Hypothalamus (tissue), 51 donors: ENCODE measurements at places on chromosomes 12 and 14.

GRCh38 chr12:71415336-71416231, 24.0 kb upstream of the LGR5 start:
- DNase-seq, result no peak

GRCh38 chr14:58078471-58078870, 73.5 kb downstream of the ARMH4 start:
- DNase-seq, result no peak

- DNase-seq, result no peak
Measured at GRCh38 chr12:3972576-3972975, 99.4 kb upstream of the PARP11 start.

- DNase-seq, result no peak
Measured at GRCh38 chr14:67428501-67429031, 16.6 kb upstream of the PLEK2 start.

DNA sequence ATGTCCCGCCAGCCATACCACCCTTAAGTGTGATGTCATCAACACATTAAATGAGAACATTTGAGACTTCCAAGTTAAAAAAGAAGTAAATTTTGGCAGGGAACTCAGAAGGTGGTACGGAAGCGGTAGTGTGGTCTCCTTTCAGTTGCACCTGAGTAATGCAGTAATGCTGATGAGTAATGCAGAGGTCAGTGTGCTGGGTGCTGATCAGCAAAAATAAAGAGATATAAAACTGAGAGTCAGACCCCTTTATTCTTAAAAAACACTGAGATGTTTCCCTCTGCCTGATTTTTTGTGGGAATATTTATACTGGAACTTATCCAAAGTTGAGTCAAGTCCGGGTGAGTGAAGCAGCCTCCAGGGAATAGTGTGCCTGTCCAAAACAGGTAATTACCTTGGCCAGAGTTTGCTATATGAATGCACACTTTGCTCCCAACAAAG, 370.6 kb upstream of the PRICKLE1 start:
- DNase-seq, result no peak

- DNase-seq, result no peak
Measured at GRCh38 chr14:25120261-25120660, 70.3 kb upstream of the STXBP6 start.

DNA sequence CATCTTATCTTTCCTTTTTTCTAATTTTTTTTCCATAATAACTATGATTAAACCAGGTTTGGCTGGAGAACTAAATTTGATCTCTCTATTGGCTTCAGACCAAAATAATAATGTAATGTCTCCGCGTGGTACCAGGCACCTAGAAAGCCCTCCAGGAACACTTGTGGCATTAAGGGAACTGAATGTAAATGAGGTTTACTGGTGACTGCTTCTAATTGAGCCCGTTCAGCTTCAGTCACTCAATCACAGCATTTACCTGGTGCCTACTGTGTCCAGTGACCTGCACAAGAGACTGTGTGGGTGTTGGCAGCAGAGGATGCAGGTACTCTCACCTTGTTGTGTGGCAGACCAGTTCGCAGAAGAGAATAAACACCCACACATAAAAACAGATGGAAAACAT, 302.5 kb downstream of the DPF3 start:
- no peak for DNase-seq

GRCh38 chr14:89241257-89241656, 175.8 kb downstream of the FOXN3 start:
- DNase-seq, result no peak

DNA sequence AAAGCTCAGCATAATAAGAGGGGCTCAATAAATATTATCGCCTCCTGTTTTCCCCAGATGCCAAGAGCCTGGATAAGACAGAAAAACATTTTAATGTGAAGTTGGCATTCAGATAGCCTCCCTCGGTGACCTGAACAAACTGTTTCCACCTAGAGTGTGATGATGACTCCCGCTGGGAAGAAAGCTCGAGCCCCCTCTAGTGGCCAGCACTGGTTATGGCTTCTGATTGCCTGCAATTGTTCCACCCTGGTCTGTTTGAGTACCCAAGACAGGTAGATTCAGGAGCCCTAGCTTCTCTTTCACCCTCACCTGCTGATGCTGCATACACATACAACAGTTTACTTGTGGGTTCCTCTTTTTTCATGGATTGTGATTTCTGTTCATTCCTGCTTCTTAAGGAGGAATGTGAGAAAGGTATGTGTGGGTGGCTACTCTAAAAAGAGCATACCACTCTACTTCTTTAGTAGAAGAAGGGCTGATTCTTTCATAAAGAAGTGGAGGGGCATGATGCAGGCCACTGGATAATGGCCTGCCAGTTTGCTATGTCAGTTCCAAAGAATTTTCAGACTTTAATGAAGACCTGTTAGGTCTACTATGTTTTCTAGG, 6.4 kb downstream of the ERG28 start:
- peak; percentile 16 for DNase-seq

DNA sequence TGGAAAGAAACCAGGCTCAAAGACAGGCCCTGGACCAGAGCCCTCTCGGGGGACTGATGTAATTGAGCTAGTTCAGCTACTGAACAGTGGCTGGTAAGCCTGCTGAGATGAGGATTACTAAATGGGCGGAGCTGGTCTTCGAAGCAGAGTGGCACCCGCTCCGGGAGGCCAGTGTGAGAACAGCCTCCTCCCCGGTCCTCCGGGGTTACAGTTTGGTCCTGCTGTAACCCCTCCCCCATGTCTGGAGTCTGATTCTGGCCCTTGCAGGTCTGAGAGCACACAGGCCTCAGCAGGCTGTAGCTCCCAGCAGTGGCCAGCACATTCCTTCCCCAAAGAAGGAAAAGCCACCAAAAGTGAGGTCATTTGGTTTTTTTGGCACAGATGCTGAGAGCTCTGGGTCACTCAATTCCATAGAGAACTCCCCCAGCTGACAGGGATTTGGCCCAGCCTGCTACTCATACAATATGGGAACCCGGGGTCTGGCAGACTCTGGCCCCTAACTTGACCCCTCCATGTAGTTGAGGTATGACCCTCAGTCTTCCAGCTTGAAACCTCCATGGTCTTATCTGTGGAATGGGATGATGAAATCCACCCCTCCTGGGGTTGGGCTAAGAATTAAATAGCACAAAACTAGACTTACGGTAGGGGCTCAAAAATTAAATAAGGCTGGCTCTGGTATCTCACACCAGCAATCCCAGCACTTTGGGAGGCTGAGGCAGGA, 39.0 kb downstream of the ACTN1 start:
- no peak for DNase-seq

GRCh38 chr14:99001241-99001640, 270.8 kb downstream of the BCL11B start:
- DNase-seq, result no peak

- DNase-seq, result no peak
Measured at GRCh38 chr12:111413442-111414086, 7.8 kb downstream of the SH2B3 start.

DNA sequence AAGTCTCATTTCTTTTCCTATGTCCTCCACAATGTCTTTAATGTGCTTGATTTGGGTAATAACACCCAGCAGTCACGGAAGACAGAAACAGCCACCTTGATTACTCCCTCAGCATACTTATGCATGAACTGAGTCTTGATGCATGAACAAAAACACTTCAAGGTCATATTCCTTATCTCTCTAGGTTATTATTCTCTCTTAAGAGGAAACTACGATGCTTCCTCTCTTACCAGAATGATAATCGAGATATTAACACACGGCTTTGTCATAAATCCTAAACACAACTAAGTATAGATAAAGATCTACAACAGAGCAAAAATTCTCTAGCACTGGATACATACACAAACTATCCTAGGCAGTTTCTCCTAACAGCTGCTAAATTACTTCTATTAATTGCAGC, 583.5 kb upstream of the ATP2B1 start:
- DNase-seq, result no peak

DNA sequence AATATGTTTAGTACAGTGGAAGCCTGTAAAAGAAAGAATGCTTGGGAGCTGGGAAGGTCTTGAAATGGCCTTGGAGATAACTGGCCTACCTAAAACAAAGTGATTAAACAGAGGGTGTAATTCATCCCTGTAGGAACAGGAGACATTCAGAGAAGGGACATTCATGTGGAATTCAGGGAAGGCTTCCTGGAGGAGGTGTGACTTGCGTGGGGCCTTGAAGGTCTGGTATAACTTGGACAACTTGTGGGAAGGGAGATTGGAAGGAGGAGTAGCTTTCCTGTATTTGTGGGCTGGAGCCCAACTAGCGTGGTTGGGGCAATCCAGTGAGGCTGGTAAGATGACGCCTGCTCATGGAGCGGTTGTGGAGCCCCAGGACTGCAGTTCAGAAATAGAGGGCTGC, 156.4 kb downstream of the AACS start:
- DNase-seq, result no peak

GRCh38 chr12:6068227-6068626, 56.2 kb downstream of the VWF start:
- no peak for DNase-seq

- DNase-seq, result no peak
Measured at GRCh38 chr12:52367876-52368275, 595 bp upstream of the KRT85 start.

GRCh38 chr14:42407153-42407552, 800.5 kb downstream of the LRFN5 start:
- no peak for DNase-seq

DNA sequence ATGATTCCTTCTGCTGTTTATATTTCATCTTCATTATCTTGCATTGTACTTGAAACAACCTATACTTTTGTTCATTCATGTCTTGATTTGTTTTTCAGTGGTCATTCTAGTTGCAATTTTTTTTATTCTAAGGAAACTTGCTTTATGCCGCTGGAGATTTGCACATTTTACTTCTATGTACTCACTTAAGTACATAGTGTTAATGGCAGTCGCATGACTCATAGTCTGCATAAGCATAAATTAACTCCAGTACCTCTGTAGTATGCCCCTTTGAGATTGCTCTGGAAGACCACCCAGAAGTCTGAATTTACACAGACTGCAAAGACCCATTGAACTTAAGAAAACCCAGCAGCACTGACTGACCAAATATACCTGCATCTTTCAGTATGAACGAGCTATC, 77.0 kb downstream of the MSRB3 start:
- DNase-seq, result no peak

DNA sequence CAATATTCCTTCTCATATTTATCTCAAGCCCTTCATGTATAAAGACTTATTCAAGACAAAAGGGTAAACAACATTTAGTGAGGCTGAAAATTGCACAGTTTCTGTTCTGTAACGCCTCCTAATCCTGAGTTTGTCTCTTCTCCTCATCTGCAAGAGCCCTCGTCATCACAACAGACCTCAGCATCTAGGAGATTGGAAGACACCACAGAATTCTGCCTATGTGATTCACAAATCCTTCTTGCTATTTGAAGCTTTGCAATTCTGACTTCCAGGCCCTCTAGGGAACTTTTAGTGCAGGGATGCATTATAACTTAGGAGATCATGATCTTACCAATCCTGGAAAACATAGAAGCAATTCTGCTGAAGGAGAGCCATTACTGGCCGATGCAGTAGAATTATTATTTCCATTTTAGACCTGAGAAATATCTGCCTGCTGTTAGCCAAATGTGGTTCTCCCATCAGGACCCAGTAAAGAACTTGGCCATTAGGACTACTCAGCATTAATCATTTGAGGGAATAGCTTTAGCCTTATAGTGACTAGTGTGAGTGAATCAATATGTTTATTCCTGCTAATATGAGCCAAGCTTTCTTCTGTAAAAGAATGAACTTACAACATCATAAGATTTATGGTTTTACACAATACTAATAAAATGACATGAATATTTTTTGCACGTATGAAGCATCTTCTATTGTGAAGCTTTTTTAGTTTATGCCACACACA, 119.5 kb downstream of the ANO4 start:
- DNase-seq, result no peak

GRCh38 chr12:29164477-29165393, 15.7 kb downstream of the FAR2 start:
- DNase-seq, result no peak

- no peak for DNase-seq
Measured at GRCh38 chr14:53701108-53701875, 255.3 kb downstream of the BMP4 start.

- DNase-seq, result no peak
Measured at GRCh38 chr14:61308198-61308597, 13.2 kb upstream of the PRKCH start.

DNA sequence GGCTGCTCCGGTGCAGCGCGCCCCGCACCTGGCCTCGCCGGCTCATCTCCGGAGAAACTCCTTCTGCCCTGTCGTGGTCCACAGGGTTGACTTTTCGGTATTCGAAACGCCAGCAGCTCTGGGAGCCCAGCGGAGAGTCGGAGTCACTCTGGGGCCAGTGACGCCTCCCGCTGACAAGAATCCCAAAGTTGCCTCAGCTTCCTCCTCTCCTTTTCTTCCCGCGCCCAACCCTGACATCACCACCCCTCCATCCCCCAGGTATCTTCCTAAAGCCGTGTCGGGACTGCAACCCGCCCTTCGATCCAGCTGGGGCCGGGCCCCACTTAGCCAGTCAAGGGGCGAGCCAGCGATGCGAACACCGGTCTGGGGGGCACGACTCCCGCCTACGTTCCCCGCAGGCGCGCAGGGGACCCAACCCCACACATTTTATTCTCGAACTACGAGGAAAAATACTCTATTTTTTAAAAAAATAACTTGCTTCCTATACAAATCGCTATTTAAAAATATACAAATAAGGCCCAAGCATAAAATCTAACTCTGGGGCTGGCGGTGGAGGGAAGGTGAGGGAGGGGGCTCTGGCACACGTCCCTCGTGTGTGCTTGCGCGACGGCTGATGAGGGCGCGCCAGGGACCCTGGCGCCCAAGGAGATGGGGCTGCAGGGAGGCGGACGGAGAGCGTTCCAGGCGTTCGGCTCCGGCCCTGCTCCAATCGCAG, 2.1 kb downstream of the NKX2-8 start:
- no peak for DNase-seq

DNA sequence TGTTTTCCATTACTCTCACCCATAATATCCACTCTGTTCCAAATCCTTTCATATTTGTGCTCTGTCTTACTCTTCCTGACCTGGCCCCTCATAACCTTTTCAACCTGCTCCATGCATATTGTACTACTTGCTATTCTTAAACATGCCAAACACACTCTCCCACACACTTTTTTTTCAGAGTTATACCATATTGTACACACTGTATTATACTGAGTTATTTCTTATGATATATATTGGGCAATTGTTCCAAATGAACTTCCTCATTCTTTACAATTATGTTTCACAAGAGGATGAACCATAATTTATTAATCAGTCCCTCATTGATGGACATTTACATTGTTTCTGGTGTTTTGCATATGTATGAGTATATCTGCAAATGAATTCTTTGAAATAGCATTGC, 18.5 kb downstream of the ATL1 start:
- DNase-seq, result no peak

GRCh38 chr12:79329933-79330332, 360.8 kb downstream of the PAWR start:
- DNase-seq, result no peak

GRCh38 chr12:117427211-117427610, 65.8 kb upstream of the NOS1 start:
- no peak for DNase-seq

- no peak for DNase-seq
Measured at GRCh38 chr14:20219033-20219432, 4.5 kb upstream of the OR11H6 start.
